ENCODE measurements at places on chromosomes 1 and 21.

DNA sequence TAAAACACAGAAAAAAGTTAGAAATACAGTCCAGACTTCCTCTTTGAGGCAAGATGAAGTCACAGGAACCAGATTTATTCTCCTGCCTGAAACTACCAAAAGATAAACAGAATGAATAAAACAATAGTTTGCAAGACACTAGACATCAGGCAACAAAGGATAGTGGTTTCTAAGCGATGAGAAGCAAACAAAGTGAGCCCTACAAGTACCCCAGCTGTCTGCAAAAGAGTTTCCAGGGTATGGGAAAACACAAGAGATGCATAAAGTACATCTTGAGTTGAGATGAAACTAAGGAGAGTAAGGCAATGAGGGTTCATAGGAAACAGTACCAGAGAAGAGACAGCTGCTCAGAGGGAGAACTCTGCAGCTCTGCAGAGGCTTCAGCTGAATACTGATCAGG, 83.3 kb upstream of the COL24A1 start:
- DNase-seq: no peak

GRCh38 chr21:45222001-45222400, 65.7 kb downstream of the POFUT2 start:
- DNase-seq: no peak

GRCh38 chr1:105793536-105794146, 1262.8 kb upstream of the PRMT6 start:
- DNase-seq: no peak

DNA sequence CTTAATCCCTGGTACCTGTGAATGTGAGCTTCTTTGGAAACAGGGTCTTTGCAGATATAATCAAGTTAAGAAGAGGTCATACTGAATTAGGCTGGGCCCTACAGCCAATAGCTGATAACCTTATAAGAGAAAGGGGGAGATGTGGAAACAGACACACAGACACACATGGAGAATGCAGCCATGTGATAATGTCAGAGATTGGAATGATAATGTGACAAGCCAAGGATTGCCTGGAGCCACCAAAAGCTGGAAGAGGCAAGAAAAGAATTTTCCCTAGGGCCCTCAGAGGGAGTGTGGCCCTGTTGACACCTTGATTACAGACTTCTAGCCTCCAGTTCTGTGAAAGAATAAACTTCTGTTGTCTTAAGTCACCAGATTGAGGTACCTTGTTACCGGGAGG, 114.5 kb upstream of the SOD1 start:
- DNase-seq: no peak

DNA sequence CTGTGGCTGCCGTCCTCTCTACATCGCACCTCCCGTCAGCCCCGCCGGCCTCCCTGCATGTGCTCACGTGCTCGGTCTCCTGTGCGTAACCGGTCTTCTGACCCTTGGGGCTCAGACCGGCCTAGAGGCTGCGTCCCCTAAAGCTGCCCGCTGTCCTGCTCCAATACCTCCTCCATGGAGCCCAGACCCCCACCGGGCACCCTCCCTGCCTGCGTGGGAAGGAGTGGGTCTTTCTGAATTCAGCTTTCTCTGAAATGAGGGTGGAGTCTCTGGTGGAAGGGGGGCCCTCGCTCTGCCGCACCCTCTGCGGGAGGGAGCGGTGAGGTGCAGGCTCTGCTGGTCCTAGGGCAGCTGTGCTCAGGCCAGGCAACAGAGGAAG, 18.7 kb upstream of the POFUT2 start:
- no peak for DNase-seq

- no peak for DNase-seq
Measured at GRCh38 chr1:162951553-162952315, 90.8 kb upstream of the CCDC190 start.

DNA sequence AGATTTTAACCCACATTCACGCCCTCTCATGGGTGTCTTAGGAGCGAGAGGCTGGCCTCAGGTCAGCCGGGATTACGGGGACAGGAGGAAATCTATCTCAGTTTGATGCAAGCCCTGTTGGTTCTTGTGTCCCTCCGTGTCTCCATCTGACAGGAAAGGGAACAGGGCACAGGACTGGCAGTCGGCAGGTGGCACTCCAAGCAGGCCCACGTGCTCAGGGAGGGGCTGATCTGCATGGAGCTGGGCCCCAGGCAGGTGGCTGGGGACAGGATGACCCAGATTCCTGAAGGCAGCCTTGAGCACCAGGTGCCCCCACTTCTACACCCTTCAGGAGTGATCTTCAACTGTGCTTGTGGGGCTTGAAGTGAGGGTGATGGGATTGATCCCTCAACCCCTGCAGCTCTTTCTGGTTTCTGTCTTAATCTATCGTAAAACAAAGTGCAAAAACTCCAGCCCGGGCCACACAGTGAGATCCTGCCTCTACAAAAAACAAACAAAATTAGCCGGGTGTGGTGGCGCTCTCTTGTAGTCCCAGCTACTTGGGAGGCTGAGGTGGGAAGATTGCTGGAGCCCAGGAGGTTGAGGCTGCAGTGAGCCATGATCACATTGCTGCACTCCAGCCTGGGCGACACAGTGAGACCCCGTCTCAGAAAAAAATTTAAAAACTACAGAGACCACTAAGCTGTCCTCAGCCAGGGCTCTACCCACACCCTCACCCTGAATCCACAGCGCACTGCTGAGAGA, 8.3 kb downstream of the PLEKHG5 start:
- DNase-seq: no peak

DNA sequence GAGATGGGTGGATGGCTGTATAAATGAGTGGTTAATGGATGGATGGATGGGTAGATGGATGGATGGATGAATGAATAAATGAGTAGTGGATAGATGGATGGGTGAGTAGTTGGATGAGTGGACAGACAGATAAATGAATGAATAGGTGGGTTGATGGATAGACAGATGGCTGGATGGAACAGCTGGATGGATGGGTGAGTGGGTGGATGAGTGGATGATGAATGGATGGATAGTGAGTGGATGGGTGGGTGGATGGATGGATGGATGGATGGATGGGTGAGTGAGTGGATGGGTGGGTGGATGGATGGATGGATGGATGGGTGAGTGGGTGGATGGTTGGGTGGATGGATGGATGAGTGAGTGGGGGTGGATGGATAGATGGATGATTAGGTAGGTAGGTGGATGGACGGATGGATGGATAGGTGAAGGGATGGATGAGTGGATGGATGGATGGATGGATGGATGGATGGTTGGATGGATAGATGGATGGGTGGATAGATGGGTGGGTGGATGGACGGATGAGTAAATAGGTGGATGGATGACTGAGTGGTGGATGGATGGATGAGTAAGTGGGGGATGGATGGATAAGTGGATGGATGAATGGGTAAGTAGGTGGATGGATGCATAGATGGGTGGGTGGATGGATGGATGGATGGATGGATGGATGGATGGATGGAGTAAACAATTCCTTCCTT, 246.6 kb downstream of the KAZN start:
- no peak for DNase-seq

GRCh38 chr1:30720271-30721223, 2.8 kb downstream of the MATN1 start:
- DNase-seq: no peak

GRCh38 chr1:2072109-2072806, 22.0 kb downstream of the PRKCZ start:
- DNase-seq: no peak

DNA sequence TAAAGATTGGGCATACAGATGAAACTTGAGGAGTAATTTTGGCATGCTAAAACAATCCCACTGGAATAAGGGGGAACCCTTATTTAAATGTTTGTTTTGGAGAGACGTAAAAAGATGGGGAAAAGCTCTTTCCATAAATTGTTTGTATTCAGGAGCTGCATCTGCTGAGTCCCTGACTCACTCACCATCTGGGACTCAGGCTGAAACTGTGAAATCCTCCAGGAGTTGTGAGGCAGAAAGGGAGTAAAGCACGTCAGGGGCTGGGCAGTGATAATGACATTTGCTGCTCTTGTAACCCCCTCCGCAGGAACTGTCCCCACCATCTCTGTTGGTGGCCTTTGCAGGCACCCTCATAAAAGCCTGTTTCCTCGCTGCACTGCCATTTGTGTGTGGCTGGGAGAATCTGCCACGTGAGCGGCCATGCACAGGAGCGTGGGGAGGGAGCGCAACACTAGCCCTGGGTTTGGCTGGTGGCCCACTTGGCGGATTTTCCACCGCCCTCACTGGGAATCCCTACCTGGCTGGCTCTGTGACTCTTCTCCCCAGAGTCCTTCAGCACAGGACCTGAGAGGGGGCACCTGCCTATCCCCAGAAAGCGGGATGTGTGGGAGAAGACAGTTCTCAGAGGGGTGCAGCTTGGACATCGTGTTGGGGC, 45.3 kb downstream of the ZSCAN20 start:
- DNase-seq: no peak

DNA sequence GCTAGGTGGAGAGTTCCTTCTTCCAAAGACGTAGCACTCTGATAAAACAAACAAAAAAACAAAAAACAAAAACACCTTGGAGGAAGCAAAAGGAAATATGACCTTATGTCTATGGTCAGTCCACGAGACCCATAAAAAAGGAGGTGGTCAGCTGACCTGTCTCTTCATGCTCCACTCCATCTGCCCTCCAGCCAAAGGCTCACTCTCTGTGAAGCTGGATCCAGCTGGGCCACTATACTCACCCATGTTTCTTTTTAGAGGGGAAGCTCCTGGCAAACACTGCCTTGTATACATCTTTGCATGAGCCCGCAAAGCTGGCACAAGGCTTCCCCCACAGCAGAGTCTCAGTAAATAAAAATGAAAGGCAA, 126.1 kb upstream of the CACHD1 start:
- no peak for DNase-seq

DNA sequence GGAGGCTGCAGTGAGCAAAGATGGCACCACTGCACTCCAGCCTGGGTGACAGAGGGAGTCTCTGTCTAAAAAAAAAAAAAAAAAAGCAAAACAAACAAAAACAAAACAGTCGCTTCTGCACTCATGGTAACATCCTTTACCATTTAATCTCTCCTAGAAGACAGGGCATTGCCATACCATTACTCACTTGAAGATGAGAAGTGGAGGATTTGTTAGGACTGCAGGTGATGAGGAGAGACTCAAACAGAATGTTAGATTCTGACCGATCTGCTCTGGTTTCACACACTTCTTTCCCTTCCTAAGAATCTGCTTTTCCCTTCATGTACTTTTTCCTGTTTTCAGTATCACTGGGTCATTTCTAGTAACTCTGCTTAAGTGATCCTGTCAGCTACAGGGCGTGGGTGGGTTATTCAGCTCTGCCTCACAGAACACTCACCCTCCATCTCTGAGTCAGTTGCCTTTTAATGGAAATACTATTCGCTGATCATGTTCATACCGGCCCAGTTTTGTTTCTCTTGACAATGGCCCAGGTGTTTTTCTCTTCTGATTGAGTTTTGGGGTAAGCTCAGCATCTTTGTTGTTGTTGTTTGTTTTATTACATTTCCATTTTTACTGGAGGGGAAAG, 148.0 kb upstream of the ERG start:
- DNase-seq: no peak

- no peak for DNase-seq
Measured at GRCh38 chr21:25186273-25186672, 421.0 kb downstream of the MRPL39 start.

DNA sequence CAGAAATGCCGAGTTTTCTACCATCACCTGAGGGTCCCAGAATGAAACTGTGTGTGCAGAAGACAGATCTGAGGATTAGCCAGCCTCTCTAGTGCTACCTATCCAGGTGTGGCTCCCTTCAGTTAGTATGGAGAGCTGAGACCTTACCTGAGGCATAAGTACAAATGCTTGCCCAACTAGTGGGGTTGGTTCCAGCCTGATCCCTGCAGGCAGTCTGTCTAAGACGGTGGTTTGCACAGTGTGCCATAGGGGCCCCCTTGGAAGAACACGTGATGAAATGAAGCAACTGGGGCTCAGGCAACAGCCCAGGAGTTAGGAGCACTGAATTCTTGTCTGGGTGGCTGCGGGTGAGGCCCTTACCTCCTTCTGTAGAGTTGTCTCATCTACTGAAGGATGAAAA, 15.6 kb downstream of the S100A7A start:
- DNase-seq: no peak

DNA sequence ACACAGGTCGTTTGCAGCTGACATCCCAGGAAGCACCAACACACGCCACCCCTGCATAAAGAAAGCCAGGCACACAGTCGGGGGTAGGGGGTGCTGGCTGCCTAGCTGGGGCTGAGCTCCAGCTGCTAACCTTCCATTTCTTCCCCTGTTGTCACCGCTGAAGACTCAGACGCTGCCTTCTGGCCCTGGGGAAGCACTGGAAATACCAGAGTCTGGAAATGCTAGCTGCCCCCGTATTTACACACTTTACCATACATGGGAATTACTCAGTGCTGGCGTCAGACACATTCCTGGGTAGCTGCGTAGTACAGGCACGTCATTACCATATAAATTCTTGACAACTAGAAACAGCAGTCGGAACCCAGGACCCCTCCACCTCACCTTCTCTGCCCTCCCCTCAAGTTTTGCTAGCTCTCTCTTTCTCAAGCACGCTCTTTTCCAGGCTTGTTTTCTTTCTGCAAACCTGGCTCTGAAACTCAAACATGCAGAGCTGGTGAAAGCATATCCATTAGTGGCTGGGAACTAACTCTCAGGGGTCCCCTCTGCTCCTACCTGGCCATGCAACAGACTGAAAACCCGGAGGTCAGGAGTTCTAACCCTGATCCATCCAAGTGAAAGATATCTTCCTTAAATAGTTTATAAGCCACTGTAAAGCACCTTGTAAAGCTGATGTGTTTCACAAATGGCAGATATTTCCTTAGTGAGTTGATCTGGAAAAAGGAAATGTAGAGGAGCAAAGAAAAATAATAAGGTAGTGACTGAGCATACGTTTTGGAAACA, 3.3 kb downstream of the CSRP1 start:
- no peak for DNase-seq

GRCh38 chr1:62271134-62271533, 48.1 kb downstream of the KANK4 start:
- no peak for DNase-seq

DNA sequence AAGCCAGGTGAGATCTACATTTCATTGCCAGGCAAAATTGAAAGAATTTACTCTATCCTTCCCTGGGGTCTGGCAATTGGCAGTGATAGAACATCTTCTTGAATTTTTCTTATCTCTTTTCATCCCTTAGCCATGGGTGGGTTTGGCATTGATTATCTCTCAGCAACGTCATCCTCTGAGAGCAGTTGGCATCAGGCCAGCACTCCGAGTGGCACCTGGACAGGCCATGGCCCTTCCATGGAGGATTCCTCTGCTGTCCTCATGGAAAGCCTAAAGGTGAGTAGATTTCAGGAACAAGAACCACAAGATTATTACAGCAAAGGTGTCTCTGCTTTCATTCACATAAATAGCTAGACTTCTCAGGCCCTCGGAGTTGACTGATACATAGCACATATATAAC, 39.3 kb downstream of the NCF2 start:
- no peak for DNase-seq

DNA sequence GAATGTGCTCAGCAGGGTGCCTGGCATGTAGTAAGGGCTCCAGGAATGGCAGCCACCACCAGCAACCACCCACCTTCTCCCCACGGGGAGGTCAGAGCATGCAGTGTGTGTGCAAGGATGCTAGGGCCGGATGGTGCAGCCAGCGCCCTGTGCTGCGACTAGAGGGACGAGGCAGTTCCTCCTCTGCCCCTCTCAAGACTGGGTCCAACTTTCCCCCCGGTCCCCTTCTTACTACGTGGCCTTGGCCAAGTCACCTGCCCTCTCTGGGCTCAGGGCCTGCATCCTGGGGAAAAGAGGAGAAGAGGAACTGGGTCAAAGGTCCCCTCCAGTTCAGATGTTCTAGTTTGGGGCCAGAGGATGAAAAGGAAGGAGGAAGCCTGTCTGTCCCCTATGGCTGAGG, 71.6 kb upstream of the TARDBP start:
- DNase-seq: no peak

- DNase-seq: no peak
Measured at GRCh38 chr1:171140956-171141687, 44.0 kb upstream of the FMO2 start.

GRCh38 chr1:30461640-30462039, 261.7 kb downstream of the MATN1 start:
- DNase-seq: no peak
